Cardiac fibroblast (primary cell): ENCODE measurements at places on chromosomes 16 and 17.
A peak's percentile ranks its signal among the peaks of the same experiment; 100 is the strongest.

DNA sequence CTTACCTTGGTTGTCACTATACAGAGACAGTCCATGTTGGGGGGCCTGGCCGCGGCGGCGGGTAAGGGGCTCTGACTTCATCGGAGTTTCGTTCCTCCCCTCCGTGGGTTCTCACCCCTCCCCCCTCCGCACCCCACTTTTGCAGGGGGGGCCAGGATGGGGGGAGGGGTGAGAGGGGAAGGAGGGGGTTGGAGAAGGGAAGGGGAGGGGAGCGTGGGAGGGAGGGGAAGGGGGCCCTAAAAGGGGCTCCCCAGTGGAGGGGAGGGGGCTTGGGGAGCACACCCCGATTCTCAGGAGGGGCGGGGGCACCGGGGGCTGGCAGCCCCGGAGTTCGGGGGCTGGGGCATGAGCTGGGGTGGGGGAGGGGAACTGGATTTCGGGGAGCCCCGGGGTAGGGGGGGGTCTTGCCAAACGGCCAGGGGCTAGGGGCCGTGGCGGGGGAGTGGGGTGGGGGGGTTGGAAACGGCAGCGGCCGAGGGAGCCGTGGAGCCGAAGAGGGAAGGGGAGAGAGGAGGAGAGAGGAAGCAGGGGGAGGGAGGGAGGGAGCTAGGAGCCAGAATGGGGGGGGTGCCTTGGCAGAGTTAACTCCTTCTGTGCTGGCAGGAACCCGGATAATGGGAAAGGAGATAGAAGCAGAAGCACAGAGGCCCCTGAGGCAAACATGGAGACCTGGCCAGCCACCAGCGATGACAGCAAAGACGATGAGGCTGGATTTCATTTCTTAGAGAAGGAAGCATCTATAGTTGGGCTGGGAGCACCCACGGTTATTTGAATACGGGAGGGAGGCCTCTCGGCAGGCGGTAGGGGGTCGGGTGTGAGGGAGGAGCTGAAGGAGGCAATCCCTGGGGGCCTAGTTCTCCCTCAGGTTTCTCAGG, 2.3 kb downstream of the DLG4 start:
- DNase-seq, result peak; percentile 89

DNA sequence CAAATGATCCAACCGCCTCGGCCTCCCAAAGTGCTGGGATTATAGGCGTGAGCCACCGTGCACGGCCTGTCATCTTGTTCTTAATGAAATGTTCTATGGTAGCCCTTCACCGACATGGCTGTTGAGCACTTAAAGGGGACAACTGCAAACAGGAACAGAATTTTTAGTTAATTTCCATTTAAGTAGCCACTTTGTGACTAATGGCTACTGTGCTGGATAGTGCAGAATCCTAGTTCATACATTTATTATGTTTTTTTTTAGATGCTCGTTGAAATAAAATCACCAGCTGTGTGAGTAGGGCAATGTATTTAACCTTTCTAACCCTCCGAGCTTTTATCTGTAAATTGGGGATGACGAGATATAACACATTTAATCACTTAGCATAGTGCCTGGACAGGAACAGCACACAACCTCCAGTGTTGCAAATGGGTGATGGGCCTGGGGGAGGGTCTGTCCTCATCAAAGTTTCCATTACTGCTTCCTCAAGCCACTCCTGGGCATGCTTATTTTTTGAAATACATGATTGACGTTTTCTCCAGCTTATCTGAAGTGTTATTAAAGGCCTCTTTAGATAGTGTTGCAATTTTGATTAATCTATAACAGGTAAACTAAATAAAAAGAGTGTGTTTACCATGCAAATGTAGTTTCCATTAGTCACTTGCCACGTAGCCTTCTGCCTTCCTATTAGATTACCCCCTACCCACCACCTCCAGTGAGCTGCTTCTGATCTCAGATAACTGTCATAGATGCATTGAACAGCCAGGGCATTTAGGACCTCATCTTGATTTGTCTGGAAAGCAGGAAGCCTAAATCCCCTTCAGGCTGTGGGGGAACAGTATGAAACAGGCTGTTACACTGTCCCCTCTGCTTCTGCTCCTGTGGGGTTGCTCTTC, 42.5 kb upstream of the TANC2 start:
- DNase-seq, result no peak

DNA sequence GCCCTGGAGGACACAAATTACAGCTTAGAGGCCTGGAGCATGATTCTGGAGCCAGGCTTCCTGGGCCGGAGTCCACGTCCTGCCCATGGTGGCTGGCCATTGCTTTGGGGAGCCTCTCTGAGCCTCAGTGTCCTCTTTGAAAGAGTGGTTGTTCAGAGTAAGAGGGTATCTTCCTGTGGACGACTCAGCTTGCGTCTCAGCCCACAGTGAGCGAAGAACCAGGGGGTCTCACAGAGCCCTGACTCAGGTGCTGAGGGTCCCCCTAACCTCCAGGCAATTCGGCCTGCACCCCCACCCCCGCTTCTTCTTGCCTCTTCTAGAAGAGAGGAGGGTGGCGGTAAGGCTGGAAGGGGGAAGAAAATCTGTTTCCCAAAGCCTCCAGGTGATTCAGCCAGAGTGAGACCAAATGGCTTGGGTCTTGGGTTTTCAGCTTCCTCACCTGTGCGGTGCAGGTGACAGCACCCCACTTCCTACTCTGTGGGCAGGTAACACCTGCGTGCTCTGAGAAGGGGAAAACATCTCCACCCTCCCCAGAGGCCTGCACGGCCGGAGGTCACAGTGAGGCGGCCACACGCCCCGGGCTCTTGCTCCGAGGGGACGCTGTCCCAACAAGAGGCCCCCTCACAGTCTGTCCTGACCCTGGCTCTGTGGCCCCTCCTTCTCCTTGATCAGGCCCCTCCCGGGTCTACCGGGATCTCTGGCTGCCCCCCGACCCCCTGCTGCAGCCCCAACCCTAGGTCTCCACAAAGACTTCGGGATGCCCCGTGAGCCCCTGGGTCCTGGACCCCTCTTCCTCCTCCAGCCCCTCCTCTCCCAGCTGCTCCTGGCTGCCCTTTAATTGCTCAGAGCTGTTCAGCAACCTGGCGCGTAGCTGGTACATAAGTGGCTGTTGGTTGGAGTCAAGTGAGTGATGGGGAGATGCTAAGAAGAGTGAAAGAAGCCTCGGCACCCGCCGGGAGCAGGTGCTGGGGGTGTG, 119.2 kb downstream of the METRNL start:
- DNase-seq, result no peak

DNA sequence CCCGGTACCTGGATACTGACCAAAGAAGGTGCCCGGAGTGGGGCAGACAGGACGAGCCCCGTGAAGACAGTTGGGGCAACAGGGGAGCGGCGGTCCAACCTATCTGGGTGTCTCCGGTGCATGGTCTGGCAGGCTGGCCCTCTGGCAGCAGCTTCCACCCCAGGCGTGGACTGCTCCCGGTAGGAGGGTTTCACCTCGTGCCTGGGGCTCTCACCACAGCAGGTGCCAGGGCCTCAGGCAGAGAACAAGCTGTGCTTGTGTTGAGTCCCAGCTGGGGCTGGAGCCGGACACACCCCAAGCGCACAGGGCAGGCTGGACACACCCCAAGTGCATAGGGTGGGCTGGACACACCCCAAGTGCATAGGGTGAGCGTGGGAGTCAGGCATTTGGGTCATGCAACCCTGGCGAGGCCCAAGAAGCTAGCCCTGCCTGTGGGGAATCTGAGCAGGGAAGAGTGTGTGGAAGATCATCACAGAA, 1.5 kb upstream of the FBXL16 start:
- DNase-seq, result no peak

DNA sequence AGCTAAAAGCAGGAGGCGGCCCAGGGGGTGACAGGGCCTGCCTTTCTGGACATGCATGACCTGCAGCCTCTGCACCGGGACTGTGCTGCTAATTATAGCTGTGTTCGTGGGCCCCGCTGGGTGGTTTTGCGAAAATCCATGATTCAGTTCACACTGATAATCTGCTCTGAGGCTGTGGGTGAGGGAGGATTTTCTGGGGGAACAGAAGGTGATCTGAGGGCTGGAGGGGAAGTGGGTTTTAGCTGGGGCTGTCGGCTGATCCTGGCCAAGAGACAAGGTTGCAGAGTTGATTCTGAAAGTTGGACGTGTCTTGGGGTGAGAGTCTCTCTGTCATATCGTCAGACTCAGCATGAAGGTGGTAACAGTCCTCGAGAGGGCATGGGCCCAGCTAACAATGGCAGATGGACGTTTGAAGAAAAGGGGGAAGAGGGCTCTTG, 187.5 kb upstream of the ZNF469 start:
- no peak for DNase-seq

DNA sequence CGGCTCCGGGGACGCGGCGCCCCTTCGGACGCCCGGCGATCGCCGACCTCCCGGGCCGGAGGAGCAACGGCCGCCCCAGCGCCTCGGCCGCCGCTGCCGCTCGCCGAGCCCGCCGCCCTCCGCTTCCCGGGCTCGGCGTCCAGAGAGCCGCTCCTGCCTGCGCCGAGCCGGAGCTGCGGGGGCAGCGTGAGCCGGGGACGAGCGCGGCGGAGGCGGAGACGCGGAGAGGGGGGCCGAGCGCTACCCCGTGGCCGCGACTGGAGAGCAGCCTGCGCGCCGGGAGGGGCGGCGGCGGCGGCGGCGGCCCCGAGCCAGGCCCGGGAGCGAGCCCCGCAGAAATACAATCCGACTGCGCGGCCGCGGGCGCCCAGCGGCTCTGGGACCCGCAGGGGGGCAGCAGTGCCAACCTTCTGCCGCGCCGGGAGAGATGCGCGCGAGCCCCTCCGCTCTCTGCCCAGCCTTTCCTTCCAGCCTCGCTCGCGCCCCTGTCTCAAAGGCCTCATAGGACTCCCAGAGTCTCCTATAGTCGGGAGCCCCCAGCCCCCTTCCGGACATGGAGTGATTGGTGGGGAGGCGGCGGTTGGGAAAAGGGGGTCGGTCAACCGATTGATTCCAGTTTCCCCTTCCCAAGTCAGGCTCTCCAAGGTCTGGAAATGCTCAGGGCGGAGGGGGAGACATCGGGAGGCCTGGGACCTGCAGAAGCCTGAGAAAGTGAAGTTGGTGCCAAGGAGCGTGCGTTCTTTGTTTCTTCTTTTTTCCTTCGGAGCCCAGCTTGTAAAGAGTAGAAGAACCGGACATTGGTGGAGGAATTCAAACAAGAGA, 1.0 kb upstream of the SDK2 start:
- DNase-seq, result peak; percentile 24

DNA sequence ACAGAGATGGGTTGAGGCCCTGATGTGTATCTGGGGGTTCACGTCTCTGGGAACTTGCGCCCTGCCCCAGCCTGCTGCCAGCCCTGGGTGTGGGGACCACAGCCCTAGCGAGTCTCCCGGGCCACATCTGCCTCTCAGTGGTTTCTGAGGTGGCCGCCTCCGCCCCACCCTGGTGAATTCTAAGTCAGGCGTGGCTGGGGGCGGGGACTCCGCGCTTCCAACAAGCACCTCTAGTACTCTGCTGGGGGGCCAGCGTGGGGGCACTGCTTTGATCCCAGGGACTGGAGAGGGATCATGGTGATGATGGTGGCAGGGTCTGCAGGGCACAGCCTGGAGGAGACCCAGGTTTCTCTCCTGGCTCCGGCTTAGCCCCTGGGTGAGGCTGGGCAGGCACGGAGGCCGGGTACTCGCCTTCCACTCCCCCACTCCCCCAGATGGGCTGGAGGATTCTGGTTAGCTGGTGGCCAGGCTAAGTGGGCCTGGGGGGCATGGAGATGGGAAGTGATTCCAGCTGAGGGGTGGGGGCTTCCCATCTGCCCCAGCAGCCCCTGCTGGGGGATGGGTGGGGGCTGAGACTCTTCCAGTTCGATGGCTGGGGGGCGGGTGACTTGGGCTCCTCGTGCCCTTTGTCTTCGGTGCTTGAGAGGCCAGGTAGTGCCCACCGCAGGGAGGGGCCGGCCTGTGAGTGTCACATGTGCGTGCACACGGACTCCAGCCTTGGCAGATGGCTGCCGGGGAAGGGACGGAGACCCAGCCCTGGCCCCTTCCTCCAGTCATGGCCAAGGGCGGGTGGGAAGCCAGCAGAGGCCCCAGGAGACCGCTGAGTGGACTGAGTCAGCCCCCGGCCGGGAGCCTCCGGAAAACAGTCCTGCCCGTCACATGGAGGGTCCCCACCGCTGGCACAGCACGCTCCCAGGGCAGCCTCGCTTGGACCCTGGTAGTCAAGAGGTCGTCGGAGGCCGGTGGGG, 3.9 kb downstream of the GLIS2 start:
- peak; percentile 46 for DNase-seq

DNA sequence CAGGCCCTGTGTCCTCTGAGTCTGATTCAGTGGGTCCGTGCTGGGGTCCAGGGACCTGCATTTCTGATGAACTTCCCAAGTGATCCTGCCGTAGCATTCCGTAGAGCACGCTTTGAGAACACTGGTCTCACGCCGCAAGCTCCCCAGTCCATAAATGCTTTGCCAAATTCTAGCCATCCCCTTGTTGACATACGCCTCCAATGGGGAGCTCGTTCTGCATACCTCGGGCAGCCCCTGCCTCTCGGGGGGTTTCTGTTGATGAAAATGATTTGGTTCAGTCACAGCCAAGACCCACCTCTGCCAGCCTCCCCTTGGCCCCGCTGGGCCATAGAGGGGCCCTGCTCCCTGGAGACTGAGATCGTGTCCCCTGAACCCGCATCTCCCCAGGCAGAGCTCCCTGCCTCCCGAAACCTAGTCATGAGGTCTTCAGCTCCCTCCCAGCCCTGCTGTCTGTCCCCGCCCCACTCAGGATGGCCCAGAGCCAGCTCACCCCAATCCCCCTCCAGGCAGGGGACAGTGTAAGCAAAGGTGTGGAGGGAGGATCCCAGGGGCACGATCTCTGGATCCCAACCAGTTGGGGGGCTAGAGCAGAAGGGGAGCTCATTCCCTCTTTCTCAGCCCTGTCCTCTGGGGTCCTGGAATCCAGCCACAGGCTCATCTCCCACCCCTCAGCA, 16.2 kb upstream of the SPNS2 start:
- no peak for DNase-seq

- DNase-seq, result no peak
Measured at GRCh38 chr16:57123974-57124674, 31.7 kb downstream of the CPNE2 start.

- no peak for DNase-seq
Measured at GRCh38 chr17:65270499-65271253, 133.5 kb downstream of the RGS9 start.

GRCh38 chr17:72121164-72122009, 567 bp downstream of the SOX9 start:
- DNase-seq, result peak; percentile 48

GRCh38 chr17:80217703-80218362, 2.3 kb downstream of the SGSH start:
- DNase-seq, result no peak

- peak; percentile 5 for DNase-seq
Measured at GRCh38 chr16:58515871-58516767, 802 bp downstream of the SETD6 start.

- DNase-seq, result peak; percentile 14
Measured at GRCh38 chr17:32226886-32227285, 38.7 kb upstream of the RHBDL3 start.
